ENCODE measurements at places on chromosomes 4 and X.
A peak's percentile ranks its signal among the peaks of the same experiment; 100 is the strongest.

DNA sequence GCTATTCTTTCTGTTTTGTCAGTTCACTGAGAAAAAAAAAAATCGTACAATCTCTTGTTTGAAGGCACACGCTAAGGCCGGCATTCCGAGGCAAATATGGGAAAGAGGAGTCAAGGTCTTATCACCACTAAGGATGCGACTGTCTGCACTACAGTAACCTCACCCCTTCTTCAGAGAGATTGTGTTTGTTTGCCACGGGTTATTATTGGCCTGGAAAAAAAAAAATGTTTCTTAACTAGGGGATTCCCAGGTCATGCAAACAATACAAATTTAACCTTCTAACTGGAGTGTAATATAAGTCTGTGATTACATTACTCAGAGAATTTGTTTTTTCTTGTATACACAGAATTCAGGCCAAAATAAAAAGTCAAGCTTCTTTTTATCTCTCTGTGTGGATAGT is 168.3 kb downstream of the TMA16 start:
- DNase-seq = no peak

GRCh38 chrX:122134291-122134690 is 1049.8 kb upstream of the GRIA3 start:
- DNase-seq = no peak

- DNase-seq = peak; percentile 74
These were observed 153.2 kb upstream of the RPL34 start for GRCh38 chr4:108466936-108467902.

DNA sequence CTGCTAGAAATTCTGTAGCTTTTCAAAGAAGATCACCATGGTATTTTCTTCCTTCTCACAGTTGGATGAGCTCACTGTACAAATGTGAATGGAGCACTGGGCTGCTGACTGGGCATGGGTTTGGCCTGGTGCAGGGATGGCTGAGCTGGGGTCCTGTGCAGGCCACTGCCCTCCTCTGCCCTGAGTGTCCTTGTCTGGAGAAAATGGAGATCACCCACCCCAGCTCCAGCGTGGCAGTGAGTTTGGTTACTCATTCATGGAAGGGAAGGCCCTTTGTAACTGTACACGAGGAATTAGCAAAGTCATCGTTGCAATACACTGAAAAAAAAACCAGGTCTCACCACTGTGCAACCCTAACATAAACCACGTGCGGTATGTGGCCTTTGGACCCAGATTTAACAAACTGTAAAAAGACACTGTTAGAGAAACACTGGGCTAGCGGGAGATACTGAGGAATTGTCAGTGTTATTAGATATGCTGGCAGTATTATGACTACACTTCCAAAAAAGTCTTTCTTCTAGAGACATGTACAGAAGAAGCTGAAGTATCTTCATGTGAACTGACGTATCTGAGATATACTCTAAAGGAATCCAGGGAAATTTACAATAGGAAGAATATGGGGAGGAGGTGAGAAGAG is 16.1 kb upstream of the TBC1D14 start:
- peak; percentile 65 for DNase-seq

DNA sequence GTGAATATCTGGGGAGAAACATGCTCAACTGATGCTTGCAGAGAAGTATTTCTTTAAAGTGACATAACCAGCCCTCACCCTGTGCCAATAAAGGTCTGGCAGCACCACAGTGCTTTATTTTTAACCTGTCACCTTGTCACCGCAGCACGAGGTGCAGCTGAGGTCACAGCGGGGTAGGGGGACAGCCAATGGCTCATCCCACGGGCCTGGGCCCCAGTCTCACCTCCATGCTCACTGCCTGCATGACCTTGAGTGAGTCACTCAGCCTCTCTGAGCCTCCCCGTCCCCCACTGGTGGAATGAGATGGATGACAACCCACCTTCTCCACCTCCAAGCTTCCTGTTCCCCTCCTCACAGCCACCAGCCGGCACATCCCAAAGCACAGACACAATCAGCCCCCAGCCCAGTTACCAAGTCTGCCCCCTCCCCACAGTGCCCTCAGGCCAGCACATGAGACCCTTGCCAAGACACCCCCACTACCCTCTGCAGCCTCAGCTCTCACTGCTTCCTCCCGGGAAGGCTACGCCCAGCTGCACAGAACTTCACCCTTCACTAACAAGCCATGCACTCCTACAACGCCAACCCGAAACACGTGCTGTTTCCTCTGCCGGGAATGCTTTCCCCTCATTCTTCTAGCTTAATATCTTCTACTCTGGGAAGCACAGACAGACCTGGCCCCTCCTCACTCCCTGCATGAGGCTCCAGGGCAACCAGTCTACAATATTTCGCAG is 24.9 kb upstream of the MAN2B2 start:
- no peak for DNase-seq

DNA sequence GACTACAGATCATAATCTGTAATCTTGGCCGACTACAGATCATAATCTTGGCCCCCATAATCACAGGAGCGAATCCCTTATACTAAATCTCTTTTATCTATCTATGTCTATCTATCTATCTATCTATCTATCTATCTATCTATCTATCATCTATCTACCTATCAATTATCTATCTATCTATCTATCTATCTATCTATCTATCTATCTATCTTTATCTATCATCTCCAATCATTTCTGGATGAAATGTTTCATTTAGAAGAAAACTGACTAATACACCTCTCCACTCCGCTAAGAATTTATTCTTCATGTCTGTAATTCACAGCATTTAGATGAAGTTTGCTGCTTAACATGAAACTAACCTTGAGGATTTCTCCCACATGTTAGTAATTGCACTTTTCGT is 45.0 kb upstream of the ACSL1 start:
- no peak for DNase-seq

DNA sequence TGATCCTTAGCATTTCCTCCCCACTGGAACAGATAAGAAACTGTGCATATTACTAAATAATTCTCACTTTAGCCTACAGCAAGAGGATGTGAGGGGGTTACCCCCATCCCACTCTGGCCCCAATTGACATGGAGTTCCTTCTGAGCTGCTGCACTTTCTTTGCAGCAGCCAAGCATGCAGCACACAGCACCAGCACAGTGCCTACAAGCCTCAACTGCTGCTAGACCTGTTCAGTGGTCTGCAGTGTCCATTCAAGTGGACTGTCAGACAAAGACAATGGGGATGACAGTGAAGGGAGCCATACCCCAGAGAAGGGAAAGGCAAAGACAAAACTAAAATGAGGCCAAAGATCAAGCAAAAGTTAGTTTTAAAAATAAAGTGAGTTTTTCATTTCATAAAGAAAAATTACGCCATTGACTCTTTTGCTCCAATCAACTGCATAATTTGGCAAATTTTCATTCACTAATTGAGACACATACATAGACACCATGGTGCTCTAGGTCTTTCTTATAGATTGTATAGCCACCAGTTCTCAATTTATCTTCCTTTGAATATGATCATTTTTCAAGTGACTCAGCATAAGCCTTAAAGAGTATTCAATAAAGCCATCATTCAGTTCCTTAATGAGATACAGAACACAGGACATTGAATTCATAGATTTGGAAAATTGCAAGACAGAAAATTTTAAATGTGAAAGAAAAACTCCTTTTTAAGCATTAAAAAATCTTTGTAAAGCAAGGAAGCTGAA is 410.6 kb downstream of the HNRNPD start:
- DNase-seq = no peak

DNA sequence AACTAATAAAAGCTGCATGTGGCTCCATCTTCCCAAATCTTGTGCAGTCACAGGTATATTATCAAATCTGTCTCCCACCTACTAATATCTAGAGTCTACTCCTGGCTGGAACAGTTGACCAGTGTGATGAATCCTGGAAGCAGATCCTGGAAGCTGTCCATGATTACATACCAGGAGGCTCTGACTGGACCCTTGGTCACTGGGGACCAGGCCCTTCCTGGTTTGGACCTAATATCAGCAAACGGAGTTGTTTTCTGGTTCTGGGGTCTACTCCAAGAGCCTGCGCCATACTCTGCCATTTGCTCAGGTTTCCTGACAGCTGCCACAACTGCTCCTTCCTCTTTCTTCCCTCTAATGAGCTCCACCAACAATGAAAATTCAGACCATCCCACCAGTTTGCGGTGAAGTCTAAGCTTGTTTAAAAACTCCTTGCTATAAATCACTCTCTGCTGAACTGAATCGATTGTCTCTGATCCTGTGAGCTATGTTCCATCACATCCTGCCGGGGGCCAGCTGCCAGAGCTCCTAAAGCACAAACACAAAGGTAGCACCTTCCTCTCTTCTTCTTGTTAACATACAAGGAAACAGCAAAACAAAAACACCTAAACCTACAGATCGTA is 114.2 kb downstream of the PALLD start:
- peak; percentile 7 for DNase-seq

GRCh38 chr4:154009191-154009590 is 220.3 kb upstream of the SFRP2 start:
- no peak for DNase-seq

DNA sequence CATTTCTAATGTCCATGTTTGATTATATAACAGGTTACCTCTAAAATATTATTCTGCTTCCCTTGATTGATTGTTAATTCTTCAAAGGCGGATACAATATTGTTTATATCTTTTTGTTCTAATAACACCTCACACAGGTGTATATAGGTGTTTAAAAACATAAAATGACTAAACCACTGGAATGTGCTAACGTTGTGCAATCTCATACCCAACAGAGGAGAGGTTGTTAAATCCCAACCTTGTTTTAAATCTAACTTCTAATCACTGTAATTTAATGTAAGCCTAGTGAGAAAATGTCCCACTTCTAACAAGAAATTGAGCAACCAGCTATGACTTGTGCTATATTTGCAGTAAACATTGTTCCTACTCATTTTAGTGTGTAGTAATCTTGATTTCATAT is 1.3 kb downstream of the ODAM start:
- no peak for DNase-seq

DNA sequence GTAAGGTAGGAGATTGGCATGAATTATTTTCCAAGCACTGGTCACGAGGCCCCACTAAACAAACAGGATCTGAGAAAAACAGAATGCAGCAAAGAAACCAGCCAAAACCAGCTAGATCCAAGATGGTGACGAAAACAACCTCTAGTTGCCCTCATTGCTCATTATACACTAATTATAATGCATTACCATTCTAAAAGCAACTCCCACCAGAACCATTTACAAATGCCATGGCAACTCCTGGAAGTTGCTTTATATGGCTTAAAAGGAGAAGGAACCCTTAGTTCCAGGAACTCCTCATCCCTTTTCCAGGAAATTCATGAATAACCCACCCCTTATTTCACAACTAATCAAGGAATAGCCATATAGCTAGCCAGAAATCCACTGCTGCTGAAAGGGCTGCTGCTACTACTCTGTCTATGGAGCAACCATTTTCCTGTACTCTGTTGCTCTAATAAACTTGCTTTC is 69.3 kb downstream of the ABCB7 start:
- no peak for DNase-seq

- DNase-seq = no peak
These were observed 13.7 kb downstream of the MSX1 start for GRCh38 chr4:4873203-4873602.

DNA sequence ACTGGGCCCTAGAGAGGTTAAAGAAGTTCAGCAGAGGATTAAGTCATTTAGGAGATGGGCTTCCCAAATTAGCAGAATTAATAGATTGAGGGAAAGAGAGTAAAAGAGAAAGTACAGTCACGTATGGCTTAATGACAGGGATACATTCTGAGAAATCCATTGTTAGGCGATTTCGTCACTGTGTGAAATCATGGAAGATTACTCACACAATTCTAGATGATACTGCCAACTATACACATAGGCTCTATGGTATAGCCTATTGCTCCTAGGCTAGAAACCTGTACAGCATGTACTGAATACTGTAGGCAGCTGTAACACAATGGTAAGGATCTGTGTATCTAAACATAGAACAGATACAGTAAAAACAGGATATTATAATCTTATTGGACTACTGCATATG is 180.6 kb downstream of the RNF150 start:
- no peak for DNase-seq

DNA sequence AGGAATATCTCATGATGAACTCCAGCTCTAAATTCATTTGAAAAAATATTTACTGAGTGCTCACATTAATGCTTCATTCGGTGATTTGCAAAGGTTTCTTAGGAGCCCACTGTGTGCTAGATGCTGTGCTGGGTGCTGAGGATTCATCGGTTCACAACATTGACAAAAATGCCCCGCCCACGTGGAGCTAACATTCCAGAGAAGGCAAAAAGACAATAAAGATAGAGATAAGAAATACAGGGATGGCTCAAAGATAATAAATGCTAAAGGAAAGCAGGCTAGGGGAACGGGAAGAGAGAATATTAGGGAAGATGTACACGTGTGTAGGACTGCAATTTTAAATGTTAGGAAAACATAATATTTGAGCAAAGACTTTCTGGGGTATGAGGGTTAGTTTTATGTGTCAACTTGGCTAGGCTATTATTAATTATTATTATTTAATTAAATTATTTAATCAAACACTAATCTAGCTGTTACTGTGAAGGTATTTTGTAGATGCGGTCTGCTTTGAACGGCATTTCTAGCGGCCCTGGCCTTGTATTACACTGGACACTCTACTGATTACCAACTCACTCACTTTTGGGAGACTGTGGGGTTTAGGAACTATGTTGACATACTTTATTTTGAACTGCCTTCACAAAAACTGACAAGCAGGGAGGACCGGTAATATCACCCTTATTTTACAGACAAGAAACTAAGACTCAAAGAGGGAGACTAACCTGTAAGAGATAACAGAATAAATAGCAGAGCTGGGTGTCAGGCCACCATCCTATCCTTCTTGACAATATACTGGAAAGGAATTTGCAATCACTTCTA is 61.9 kb upstream of the IRF2 start:
- DNase-seq = no peak

GRCh38 chrX:21658746-21659145 is 616 bp upstream of the KLHL34 start:
- DNase-seq = no peak

DNA sequence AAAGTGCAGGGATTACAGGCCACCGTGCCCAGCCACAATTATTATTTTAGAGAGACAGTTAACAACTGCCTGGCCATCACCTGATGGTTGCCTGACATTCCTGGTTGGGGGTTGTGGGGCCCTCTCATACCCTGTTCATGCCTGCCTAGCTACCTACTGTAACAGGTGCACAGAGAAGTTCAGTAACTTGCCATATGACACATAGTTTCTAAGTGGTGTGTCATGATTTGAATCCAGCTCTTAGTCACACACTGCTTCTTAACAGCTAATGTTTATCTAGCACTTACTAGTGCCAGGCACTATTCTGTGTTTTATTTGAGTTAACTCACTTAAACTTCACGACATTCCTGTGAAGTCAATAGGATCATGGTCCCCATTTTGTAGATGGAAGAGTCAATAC is 122.7 kb upstream of the JADE1 start:
- peak; percentile 68 for DNase-seq

DNA sequence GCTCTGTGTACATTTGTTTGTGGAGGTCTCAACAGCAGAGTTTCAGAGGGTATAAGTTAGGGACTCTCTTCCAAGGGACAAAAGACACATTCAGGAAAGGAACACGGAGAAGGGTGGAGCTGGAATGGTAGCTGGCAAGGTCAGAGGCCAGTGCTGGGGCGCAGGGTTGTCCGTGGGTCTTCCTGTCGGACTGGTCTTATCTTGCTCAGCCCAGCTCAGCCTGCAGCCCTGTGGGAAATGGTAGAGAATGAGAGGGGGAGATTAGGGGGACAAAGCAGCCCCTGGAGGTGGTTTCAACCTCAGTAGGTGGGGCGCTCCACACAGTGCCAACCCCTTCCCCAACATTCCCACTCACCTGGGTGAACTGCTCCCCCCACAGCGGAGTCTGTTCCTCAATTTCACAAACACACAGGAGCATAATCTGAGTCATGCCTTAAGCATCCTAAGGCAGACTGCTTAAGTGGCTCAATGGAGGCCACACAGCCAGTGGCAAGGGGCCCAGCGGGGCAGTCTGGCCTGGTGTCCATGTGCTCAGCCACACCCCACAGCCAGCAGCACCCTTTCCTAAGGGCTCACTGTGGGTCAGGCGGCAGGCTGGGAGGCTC is 6.9 kb upstream of the HDAC6 start:
- DNase-seq = peak; percentile 54

All from kidney tubule cell (primary cell).